ENCODE measurements at places on chromosomes 13 and 19.

GRCh38 chr13:30409886-30410704 lies 12.2 kb upstream of the UBE2L5 start:
- DNase-seq: no peak

DNA sequence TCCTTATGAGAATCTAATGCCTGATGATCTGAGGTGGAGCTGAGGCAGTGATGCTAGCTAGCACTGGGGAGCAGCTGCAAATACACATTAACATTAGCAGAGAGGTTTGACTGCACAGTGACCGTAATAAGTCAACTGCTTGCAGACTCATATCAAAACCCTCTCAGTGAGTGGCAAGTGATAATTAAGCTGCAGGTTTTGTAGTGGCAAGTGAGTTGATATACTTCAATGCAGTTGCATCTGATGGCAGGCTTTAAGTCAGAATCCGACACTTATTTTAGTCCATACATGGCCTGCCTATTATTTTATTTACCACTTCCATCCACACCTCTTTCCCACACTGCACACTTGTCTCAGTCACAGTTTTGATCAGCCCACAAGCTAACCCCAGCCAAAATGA lies 209.2 kb upstream of the IRS2 start:
- DNase-seq: no peak

DNA sequence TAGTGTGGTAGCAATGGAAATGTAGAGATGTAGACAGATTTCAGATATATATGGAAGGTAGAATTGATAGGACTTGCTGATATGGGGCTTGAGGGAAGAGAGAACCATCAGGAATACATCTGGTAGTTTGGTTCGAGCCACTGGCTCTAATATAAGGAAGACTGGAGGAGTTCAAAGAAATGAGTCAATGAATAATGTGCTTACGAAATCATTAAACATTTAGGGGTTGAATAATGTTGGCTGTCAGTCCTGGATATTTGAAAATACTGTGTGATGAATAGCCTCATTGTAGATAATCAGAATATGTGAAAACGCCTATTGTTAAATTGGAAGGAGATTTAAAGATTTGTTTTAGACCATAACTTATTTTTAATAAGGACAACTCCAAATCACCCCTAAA lies 21.6 kb downstream of the SGCG start:
- no peak for DNase-seq

DNA sequence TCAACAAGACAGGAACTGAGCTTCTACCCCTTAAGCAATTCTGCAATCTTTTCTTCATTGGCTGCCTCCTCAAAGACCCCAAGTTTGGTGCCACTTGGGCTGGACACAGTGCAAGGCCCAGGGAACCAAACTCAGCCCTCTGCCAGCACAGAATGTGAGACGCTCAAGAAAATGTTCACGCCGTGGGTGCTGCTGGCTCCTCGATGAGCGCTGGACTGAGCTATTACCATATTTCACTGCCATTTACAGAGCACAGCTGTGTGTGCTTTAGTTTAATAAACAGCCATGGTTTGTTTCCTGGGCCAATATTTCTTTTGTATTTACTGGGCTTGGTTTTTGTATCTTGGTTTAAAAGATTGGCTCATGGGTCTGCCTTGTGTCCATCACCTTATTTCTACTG lies 138.8 kb upstream of the VSTM2B start:
- no peak for DNase-seq

DNA sequence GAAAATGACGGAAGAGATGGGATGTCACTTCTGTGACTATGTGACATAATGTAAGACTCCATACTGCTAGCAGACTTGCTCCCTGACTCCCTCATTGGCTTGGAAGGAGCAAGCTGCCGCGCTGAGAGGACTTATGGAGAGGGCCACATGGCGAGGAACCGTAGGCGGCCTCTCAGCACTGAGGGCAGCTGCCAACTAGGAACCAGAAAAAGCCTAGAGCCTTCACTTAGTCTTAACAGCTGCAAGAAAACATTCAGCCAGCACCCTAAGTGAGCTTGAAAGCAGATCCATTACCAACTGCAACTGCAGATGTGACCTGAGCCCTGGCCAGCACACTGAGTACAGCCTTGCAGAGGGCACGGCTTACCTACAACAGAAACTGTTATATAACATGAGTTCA lies 33.9 kb downstream of the USP12 start:
- DNase-seq: peak; percentile 83

DNA sequence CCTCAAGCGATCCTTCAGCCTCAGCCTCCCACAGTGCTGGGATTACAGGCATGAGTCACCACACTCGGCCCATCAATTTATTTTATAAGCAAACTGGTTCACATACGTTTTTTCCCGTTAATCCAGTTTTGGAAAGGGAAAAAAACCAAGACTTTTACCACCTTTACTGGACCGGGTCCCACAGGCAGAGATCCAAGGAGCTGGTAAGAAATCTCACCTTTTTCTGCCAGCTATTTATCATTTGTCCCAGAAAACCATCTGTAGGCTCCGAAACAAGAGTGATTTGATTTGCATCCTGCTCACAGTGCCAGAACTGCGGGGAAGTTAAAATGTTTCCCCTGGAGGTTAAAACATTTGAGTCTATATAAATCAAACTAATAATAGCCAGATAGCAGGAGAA lies 6.3 kb upstream of the FUT2 start:
- no peak for DNase-seq

DNA sequence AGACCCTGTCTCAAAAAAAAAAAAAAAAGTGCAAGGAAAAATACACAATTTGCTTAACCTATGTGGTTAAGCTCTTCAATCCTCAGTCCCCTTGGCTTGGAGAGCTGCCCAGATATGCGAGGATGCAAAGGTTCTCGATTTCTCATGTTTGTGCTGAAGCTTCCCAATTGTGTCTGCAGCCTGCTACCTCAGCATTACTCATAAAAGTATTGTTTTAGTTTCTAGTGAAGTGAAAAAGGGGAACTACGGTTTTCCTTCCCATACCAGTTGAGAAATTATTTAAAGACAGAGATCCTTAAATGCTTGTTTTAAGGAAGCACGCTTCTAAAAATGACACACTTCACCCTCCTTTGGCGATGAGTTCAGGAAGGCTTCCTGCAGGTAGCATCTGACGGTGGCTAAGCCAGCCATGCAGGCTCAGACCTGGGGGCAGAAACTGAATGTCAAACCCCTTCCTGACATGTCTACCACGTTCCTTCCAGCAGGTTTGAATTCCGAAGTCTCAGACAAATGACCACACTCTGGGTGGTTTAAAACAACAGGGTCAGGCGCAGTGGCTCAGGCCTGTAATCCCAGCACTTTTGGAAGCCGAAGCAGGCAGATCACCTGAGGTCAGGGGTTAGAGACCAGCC lies 47.9 kb downstream of the RUBCNL start:
- no peak for DNase-seq

GRCh38 chr19:52237197-52237596 lies 32.2 kb upstream of the ZNF766 start:
- DNase-seq: no peak

DNA sequence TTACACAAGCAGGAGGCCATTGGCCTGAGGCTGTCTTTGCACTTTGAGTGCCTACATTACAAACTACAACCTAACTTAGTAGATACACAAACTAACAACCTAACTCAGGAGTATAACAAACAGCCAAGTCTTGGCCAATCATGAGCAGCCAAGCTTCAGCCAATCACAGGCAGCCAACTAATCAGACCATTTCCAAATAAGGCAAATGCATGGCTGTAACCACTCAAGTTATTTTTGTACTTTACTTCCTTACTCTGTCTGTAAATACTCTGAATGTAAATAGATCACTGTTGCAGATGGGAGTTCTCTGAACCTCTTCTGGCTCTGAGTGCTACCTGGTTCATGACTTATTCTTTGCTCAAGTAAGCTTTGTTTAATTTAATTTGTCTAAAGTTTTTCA lies 748.1 kb upstream of the SGCG start:
- no peak for DNase-seq

GRCh38 chr13:75869981-75870380 lies 233.9 kb downstream of the LMO7 start:
- no peak for DNase-seq

GRCh38 chr13:46104868-46105267 lies at the start of gene CPB2:
Gene CPB2 (minus strand): TSS chr13:46105033. CDS start chr13:46105009, 24 bp downstream.
- DNase-seq: no peak

GRCh38 chr13:75399168-75399878 lies 82.6 kb downstream of the TBC1D4 start:
- no peak for DNase-seq

DNA sequence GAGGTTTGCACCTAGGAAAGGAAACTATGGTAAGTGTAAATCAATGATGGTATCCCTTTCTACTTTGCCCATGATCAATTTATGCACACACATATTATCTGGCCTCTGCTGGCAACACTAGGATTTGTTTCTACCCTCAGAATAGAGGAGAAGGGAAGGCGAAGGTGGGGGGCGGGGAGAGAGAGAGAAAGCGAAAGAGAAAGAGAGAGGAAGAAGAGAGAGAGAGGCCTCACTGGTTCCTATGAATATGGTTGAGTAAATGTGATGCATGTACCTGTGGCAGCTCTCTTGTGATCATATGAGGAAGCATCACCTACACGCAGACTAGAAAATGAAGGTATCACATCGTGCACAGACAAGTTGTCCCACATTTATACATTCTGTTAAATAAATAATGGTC lies 882.0 kb upstream of the SLITRK6 start:
- DNase-seq: no peak

DNA sequence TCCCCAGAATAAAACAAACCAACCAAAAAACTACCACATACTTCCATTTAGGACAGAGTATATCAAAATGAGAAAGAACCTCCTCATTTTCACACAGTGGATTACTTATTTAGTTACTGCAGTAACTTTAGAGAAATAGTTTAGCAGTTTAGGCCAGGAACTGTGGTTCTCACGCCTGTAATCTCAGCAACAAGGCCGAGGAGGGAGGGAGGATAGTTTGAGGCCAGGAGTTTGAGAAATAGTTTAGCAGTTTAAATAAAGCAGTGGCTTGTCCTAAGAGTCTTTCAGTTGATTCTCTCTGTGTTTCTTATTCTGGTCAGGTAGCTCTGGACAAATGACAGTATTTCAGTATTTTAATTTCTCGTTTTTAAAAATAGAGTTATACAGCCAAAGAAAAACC lies 9.4 kb downstream of the HMGB1 start:
- DNase-seq: no peak

DNA sequence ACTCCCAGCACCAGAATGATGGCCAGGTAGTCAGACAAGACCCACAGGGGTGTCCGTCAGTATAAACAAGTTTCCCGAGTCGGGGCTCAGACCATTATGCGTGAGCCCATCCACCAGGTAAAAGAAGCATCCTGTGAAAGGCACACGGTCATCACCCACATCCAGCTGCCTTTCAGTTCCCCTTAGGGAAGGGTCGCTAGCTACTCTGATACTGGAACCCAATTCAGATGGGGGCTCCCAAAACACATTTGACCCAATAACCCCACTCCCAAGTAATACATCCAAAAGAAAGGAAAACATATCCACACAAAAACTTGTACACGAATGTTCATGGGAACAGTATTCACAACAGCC lies 66.8 kb downstream of the STK24 start:
- DNase-seq: no peak

DNA sequence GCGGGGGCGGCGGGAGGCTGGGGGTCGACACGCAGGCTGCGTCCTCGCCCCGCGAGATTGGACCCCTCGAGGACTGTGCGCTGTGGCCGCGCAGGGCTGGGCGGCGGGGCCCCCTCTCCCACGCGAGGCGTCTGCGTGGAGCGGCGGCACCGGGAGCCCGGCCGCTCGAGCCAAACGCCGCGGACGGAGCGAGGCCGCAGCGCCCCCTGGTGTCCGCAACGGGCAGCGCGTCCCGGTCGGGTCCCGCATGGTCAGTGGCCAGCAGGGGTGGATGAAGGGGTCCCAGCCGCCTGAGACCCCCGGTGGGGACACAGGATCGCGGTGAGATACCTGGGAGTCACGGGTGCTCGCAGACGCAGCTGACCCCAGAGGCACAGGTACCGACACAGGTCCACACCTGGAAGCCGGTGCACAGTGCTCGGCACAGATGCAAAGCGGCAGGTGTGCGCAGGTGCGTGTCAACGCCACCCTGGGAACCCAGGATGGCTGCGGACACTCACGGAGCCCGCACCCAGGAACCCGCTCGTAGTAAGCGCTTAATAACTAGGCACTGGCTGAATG lies 2.1 kb upstream of the CIRBP start:
- DNase-seq: peak; percentile 78

DNA sequence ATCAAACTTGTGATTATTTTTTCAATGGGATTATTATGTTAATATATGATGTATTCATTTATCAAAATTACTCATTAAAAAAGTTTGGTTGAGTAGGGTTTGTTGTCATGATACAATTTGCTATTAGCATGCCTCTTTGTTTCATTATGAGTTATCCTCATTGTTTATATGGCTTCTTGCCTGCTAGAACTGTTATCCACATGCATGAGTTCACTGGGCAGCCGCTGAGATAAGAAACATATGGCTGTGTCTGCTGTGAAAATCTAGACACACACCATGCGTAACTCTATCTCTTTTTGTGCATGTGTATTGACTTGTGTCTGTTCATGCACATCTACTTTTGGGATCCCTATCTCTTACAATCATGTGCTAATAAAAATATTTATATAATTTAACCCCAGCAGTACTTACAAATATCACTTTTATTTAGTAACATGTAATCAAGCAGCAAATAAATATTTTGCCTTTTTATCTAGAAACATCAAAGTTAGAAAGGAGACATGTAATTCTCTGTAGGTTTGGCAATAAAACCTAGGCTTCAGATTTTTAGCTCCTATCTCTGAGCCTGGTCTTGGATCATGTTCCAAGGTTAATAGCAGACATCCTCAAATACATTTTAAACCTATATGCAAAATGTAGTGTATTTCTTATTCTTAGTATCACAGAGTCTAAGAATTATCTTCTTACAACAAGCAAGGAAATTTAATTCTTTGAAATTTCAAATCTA lies 11.2 kb upstream of the KLF12 start:
- no peak for DNase-seq

- no peak for DNase-seq
Measured at GRCh38 chr13:103839460-103839859, 773.2 kb upstream of the SLC10A2 start.

DNA sequence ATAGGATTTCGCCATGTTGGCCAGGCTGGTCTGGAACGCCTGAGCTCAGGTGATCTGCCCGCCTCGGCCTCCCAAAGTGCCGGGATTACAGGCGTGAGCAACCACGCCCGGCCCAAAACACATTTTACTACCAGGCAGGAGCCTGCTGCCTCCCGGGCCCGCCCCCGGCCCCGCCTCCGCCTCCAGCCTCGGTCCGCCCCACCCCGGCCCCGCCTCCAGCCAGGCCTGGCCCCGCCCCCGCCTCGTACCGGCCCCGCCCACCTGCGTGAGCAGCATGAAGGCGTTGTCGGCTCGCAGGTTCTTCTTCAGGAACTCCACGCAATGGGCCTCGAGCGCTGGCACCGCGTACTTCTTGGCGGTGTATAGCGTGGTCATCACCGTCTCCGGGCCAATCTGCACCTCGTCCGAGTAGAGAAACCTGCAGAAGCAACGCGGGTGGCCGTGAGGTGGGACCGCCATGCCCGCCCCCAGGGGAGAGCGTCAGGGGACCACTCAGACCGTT lies 22.7 kb downstream of the BTBD2 start:
- no peak for DNase-seq

GRCh38 chr19:18863843-18864362 lies 32.1 kb downstream of the CERS1 start:
- no peak for DNase-seq
